ENCODE measurements at places on chromosomes 7 and 10.

- DNase-seq = no peak
Observed at GRCh38 chr7:30703756-30704155, 21.5 kb upstream of the CRHR2 start.

DNA sequence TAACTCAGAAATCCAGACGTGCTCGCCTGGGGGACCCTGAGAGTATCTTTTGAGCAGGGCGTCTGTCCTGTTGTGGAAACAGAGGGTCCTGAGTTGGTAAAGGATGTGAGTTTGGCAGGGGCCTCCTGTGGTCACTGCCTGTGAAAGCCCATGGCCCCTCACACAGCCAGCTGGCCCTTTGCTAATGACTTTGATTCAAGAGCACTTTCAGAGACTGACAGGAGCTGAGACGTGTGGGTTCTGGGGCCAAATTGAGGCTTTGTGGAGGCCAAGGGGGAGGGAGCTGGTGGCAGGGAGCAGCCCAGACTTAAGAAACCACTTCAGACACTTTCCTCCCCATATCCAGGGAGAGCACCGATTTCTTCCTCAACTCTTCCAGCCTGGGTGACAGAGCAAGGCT lies 459.4 kb upstream of the FOXK1 start:
- no peak for DNase-seq

- DNase-seq = no peak
Observed at GRCh38 chr7:88401009-88401623, 94.4 kb upstream of the STEAP4 start.

DNA sequence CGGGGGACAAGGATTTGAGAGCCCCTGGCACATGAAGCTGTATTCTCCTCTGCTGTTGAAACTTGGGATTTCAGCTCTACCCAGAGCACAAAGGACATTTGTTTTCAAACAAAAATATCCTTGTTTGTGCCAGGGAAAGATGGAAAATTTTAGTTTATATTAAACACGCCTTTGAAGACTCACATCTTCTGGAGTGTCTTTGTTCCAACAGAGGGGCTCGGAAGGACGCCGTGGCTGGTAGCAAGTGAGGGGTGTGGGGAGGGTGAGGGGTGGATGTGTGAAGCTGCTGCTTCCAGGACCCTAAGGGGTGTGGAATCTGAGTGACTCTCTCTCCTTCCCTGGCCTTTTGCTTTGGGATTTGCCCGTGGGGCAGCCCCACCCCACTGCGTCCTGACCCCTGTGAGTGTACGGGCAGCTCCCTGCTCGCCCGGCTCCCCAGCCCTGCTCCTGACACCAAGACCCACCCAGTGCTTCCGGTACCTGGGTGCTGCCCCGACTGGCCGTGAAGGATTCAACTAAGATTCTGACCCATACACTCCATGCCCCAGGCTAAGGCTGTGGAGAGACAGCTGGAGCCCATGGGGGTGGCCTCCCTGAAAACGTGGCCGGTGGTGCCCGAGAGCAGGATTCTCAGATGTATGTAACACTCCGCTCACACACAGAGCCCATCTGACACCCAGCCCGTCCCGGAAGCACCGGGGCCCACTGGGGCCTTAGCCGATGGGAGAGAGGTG lies 59.6 kb downstream of the ZRANB1 start:
- no peak for DNase-seq

DNA sequence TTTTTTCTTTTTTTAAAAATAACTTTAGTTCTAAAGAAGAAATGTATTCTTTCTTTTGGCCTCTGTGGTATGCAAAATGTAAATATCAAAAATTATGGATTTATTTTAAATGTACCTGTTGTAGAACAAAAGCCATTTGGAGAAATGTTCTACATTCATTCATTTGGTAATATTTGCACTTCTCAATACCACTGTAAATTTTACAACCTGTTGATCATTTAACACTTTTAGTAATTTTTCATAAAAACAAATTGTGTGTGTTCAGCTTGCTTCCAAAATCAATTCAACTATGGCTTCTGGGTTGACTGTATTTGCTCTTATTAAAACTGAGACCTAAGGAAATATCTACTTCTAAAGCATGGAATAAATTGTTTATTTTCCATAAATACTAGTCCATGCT lies 2.3 kb upstream of the IGF2BP3 start:
- no peak for DNase-seq

DNA sequence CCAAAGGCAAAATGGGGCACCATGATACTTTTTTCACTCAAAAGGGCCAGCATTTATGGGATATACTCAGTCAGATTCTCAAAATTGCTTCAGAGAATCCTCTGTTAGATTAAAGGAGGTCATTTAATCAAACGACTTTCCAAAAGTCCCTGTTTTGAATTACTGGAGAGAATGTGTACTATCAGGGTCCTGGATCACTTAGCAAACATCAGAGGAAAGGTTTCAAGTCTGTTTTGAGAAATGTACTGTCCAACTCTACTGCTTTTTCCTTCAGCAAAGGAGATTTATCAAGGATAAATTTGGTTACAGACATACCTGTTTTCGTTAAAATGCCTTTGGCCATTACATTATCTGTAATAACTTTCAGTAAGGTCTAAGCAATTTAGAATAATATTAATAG lies 340.9 kb downstream of the GFRA1 start:
- DNase-seq = no peak

DNA sequence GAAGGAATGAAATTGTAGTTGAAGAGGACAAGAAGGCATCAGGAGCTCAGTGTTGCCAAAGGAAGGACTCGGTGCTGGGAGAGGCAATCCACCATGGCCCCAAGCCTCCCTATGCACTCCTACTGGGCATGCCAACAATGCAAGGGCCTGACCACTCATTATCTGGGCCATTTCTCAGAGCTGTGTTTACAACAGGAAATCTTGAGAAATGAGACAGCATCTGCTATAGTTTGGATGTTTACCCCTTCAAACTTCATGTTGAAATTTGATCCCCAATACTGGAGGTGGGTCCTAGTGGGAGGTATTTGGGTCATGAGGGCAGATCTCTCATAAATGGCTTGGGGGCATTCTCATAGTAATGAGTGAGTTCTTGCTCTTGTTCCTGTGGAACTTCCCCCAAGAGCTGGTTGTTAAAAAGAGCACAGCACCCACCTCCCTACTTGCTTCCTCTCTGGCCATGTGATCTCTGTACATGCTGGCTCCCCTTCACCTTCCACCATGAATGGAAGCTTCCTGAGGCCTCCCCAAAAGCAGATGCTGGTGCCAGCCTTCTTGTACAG lies 50.8 kb upstream of the AOAH start:
- no peak for DNase-seq

- DNase-seq = no peak
Observed at GRCh38 chr10:128431083-128431482, 304.9 kb upstream of the MKI67 start.

GRCh38 chr7:28835800-28836199 lies 122.3 kb downstream of the TRIL start:
- DNase-seq = no peak

DNA sequence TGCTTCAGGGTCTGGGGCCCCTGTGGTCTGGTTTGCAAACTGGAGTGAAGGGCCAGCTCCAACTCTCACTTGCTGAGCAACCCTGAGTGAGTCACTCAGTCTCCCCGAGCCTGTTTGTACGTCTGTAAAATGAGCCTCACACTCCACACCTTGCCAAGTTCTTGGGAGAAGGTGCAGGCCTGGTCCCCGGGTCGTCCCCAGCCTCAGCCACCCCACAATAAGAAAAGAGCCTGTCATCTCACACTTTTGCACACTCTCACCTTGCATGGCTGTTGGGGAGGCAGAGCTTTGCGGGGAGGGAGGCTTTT lies 5.2 kb downstream of the GRIFIN start:
- DNase-seq = no peak

DNA sequence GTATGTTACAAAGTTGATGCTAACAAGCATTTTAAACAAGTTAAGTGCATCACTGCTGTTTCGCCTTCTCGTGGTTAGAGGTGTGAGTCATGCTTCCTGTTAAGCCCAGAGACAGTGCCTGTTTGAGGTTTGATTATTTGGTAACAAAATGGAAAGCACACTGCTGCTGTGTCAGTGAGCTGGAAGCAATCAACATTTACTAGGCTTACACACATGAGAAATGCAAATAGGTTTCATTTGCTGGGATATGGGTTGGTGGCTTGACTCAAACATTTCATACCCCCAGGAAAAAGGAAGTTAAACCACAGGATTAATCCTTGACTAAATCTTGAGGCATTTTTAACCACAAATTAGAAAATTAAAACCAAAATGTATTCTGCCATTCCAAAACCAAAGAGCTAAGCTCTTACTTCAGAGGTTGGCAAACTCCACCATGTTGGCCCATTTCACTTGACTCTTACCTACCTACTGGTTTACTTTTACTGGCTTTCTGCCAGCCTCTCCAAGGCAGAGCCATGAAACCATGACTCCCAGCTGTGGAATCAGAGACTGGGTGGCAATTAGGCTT lies 139.2 kb downstream of the ETV1 start:
- peak; percentile 13 for DNase-seq

DNA sequence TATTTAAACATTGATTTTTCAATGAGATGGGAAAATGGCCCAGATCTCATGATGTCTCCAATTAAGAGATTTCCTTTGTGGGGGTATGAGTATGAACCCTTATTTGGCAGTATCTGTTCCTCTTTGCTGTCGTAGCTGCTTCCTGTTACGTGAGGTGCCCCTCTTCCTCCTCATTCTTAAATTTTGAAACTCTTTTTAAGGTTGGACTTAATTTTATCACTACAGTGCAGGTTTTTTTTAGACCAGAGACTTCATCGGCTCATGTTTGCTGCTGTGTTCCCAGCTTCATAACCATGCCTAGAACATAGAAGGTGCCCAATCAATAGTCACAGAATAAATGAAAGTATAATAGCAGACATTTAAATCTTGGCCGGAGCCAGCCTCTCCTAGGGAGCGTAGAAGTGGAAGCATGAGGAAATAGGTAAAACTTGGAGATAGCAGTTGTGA lies 2.4 kb downstream of the MIOS start:
- no peak for DNase-seq

- DNase-seq = no peak
Observed at GRCh38 chr7:132414857-132415256, 161.4 kb downstream of the PLXNA4 start.

DNA sequence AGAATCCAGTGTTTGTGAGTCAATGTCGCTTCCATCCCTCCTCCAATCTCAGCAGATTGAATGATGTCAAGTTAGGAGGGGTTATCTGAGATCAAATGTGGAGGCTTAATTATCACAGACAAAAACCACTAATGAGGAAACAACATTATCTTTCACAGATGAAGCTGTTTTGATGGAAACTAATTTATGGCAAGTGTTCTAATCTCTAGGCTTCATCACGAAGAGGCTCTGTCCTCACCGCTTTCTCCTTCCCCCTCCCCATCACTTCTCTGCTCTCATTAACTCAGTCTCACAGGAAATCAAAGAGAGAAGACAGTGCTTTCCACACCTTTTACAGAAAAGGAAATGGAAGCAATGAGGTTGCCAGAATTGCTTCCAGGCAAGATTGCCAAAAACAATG lies 283.7 kb downstream of the BMPER start:
- no peak for DNase-seq

GRCh38 chr7:140209866-140210609 lies 33.3 kb upstream of the KDM7A start:
- DNase-seq = no peak

DNA sequence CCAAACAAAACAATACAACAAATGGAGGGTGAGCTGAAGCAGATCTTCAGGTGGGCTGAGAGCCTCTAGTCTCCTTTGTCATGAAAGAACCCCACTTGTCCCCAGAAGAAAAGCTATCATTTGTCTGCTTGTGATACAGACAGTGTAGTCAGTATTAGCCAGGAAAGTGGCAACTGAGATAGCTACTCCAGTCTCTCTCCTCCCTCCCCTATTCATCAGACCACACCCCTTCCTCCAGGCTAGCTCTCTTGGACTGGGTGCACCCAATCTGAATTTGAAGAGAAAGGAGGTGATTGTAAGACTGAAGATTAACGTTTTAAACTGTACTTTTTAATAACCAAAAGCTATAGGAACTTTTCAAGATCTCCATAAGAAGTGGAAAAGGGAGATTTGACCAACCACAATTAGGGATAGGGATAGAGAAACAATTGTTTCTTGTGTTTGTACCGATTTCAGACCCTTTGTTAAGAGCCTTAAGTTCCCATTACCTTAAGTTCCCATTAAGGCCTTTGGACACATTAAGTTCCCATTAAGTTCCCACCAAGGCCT lies 14.1 kb downstream of the BMPR1A start:
- DNase-seq = no peak

GRCh38 chr10:65827359-65827758 lies 1098.5 kb upstream of the LRRTM3 start:
- DNase-seq = no peak

- no peak for DNase-seq
Observed at GRCh38 chr10:70324951-70325781, 41.4 kb upstream of the NPFFR1 start.

DNA sequence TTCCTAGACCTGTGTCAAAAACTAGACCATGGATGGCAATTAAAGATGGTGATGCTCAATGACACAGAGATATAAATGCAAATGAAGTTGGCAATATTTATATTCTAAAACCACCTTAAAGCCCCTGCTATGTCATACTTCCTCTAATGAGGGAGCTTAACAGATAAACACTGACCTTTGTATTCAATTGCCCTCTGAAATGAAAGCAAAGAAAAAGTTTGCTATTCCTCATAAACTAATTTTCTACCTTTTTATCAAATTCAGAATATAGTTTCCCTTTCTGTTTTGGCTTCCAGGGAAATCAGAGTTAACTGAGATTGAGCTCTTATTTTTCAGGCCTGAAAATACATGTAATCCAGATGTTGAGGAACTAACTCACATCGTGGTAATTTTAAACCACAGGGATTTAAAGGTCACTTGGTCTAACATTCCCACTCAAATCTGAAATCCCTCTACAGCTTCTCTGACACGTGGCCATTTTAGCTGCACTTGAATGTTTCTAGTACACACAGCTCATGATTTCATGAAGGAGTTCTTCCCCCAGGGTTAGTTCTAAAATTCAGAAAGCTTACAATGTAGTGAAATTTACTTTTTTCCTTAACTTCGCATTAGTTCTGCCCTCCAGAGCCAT lies 37.9 kb upstream of the ABCB5 start:
- DNase-seq = no peak

GRCh38 chr7:95139922-95140321 lies 184.4 kb downstream of the PON1 start:
- DNase-seq = no peak

DNA sequence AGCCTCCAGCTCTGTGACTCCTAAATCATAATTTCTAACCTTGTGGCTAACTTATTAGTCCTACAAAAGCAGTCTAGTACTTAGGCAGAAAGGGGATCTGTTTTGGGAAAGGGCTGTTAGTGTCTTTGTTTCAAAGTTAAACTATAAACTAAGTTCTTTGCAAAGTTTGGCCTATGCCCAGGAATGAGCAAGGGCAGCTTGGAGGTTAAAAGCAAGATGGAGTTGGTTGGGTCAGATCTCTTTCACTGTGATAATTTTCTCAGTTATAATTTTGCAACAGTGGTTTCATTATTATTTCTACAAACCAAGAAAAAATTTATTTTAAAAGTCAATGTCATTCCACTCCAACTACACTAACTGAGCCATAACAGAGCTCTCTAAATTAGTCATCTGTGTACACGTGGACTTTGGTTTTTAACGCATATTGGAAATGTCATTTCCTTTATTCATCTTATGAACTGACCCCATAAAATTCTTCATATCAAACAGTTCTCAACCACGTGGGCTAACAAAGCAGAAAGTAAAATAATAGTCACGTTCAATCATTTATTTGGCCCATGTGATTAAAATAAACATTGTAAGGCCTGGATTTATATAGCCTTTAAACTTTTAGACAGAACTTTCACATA lies 143.2 kb upstream of the C7orf33 start:
- no peak for DNase-seq
